ENCODE measurements at places on chromosomes 16 and 17.

DNA sequence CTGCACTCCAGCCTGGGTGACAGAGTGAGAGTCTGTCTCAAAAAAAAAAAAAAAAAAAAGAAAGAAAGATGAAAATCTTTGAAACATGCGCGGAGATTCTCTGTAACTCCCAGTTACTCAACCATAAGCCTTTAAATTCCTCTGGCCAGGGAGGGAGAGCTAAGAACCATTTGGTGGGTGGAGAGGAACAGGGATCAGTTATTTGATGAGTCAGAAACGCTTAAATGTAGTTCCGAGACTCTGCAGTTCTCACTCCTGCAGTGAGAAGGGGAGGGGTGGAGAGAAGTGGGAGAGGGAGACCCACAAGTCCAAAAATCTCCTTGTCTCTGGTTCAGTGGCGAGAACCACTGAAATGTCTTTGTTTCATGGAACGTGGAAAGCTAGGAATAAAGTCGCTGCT lies 266.7 kb downstream of the SOX9 start:
- no peak overlapping the region for H3K4me3 ChIP-seq
- H3K36me3 ChIP-seq: no peaks in the 10 kb centered on the region
- no peak overlapping the region for H3K27ac ChIP-seq
- DNase-seq: no peak
- peaks cover 8% of the 10 kb centered on the region for H3K27me3 ChIP-seq
- no peaks in the 10 kb centered on the region for H3K4me1 ChIP-seq

DNA sequence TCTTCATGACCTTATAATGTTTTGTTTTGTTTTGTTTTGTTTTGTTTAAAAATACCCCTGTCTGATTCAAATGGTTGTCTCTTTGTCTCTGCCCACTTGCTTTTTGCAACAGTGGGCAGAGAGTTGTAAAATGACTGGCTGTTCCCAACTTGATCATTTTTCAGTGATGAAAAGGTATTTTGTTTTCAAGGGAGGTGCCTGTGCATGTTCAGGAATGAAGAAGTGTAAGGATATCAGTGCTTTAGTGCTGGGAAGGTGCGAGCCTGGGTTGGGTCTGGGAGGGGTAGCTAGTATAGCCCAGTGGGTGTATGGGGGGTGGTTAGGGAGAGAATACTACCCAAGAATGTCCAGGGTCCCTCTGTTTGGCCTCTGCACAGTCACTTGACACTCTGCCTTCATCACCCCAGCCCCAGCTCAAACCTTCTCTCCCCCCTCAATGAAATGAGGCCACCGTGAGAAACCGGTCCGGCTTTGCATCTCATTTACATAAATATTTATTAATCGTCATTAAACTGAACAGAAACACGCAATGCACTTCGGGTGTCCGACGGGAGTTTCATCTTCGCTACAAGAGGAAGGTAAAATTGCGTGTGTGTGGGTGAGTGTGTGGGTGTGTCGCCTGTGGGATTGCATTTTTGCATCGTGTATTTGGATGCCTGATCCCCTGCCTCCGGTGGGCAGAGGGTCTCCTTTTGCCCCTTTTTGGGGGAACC lies 4.3 kb downstream of the NEUROD2 start:
- no peak overlapping the region for H3K27ac ChIP-seq
- peaks cover 27% of the 10 kb centered on the region for H3K4me1 ChIP-seq
- peaks cover 68% of the 10 kb centered on the region for H3K27me3 ChIP-seq
- H3K36me3 ChIP-seq: no peaks in the 10 kb centered on the region

DNA sequence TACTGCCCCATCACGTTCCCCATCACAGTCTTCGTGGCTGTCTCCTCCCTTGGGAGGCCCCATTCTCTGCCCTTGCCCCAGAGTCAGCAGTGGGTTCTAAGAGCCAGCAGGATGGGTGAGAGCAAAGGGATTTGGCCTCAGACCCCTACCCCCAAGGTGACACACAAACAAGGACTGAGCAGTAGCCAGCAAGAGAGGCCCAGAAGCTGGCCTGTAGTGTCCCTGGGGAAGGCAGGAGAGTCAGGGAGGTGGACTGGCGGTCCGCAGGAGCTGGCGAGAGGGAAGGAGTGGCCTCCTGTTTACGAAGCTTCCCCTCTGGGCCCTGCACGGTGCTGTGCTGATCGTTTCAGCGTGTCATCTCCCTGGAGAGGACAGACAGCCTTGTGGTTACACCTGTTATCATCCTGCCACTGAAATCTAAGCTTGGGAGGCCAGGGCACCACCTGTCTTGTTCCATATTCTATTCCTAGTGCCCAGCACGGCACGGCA lies 8.4 kb downstream of the WDR81 start:
- H3K27me3 ChIP-seq: no peaks in the 10 kb centered on the region
- no peak for DNase-seq

DNA sequence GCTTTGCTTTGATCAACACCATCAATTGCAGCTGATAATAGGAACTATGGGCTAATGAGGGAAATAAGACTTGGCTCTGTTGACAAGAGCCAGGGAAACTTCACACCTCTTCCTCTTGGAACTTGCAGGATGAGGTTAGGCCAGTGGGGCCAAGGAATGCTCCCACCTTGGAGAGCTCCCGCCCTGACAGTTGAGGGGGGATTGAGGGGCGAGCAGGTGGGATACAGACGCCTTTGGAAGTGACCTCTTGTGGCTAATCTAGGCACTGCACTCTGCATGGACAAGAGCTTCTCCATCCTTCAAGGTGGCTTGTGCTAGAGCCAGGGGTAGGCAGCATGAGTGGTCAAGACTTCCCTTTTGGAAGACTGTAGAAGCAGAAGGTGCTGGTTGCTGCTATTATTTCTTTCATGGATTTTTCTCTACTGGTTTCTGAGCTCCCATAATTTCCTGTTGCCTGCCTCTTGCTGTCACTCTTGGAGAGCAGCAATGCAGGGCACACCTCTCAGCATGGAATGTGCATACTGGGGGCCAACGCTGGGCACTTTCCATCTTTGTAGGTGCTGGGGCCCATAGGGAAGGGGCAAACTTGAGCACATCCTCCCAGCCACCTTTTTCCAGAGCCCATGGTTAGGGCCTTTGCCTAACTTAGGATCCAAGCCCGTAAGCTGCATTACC lies 2.3 kb upstream of the PHF12 start:
- no peaks in the 10 kb centered on the region for H3K27me3 ChIP-seq
- no peak overlapping the region for H3K4me3 ChIP-seq
- peaks cover 3% of the 10 kb centered on the region for H3K4me1 ChIP-seq
- peak; percentile 61 for DNase-seq

- no peak overlapping the region for H3K4me3 ChIP-seq
- peaks cover 46% of the 10 kb centered on the region for H3K36me3 ChIP-seq
- H3K4me1 ChIP-seq: peaks cover 18% of the 10 kb centered on the region
- H3K27me3 ChIP-seq: no peaks in the 10 kb centered on the region
- no peak overlapping the region for H3K27ac ChIP-seq
- DNase-seq: no peak
Observed at GRCh38 chr16:2974319-2975056, 5.3 kb downstream of the PAQR4 start.

GRCh38 chr17:67666028-67666427 lies 51.7 kb upstream of the NOL11 start:
- H3K27me3 ChIP-seq: no peaks in the 10 kb centered on the region
- no peak for DNase-seq
- H3K4me1 ChIP-seq: no peaks in the 10 kb centered on the region
- H3K36me3 ChIP-seq: peaks cover 12% of the 10 kb centered on the region
- H3K27ac ChIP-seq: no peak overlapping the region

DNA sequence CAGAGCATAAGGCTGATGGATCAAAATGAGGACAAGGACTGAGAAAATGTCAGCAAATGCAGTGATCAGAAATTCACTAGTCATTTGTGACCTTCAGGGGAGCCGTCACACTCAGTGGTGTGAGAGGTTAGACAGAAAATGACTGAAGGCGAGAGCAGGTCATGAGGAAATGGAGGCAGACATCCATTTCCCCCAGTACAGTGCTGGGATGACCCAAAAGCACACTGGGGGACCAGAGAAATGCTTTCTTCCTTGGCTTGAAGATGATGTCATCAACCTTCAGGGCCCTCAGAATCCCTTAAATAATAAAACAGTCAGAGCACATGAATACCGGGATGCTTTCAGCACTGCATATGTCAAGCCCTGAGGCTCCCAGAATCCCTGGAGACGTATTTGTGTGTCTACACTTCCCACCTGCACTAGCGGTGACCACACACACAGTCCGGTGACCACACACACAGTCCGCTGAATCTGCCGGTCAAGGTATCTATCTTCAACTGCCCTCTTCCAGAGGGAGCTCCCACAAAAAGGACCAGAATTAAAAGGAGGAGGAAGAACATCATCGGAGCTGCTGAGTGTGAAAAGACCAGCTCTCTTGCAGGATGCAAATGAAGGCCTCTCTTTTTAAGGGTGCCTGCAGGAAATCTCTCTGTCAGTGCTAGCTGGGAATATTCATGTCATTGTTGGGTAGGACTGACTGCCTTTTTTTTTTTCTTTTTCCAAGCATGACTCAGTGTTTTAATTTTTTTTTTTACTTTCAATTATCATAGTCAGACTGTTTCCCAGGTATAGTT lies 8.2 kb downstream of the UBE2O start:
- H3K27me3 ChIP-seq: no peaks in the 10 kb centered on the region
- H3K27ac ChIP-seq: peak overlapping the region; percentile 2
- DNase-seq: no peak
- H3K4me3 ChIP-seq: no peak overlapping the region
- no peaks in the 10 kb centered on the region for H3K36me3 ChIP-seq

GRCh38 chr16:75415169-75415905 lies 18.0 kb downstream of the CFDP1 start:
- H3K36me3 ChIP-seq: peaks cover 2% of the 10 kb centered on the region
- H3K27me3 ChIP-seq: no peaks in the 10 kb centered on the region
- H3K27ac ChIP-seq: peak overlapping the region; percentile 58
- peaks cover 17% of the 10 kb centered on the region for H3K4me1 ChIP-seq
- H3K4me3 ChIP-seq: no peak overlapping the region

GRCh38 chr17:37310940-37311339 lies 64.8 kb upstream of the C17orf78 start:
- no peak overlapping the region for H3K4me3 ChIP-seq
- no peak overlapping the region for H3K27ac ChIP-seq
- no peak for DNase-seq
- H3K4me1 ChIP-seq: no peaks in the 10 kb centered on the region

- DNase-seq: no peak
- no peak overlapping the region for H3K27ac ChIP-seq
- no peaks in the 10 kb centered on the region for H3K27me3 ChIP-seq
- H3K4me1 ChIP-seq: peaks cover 19% of the 10 kb centered on the region
- no peak overlapping the region for H3K4me3 ChIP-seq
Observed at GRCh38 chr17:65707780-65708179, 146.3 kb upstream of the AXIN2 start.

- no peak overlapping the region for H3K4me3 ChIP-seq
- no peaks in the 10 kb centered on the region for H3K27me3 ChIP-seq
- H3K27ac ChIP-seq: no peak overlapping the region
- no peaks in the 10 kb centered on the region for H3K36me3 ChIP-seq
- no peak for DNase-seq
- H3K4me1 ChIP-seq: peaks cover 36% of the 10 kb centered on the region
Observed at GRCh38 chr17:77125432-77125901, 15.3 kb upstream of the SEC14L1 start.

GRCh38 chr17:30819971-30820705 lies 4.4 kb downstream of the CRLF3 start:
- peaks cover 14% of the 10 kb centered on the region for H3K36me3 ChIP-seq
- peak overlapping the region; percentile 94 for H3K27ac ChIP-seq
- H3K4me1 ChIP-seq: peaks cover 46% of the 10 kb centered on the region
- H3K4me3 ChIP-seq: peak overlapping the region; percentile 91
- H3K27me3 ChIP-seq: no peaks in the 10 kb centered on the region
